ENCODE measurements at places on chromosomes 7 and 10. TPM values are rescaled to one million over a fixed set of nuclear protein-coding genes. Genes with fewer than 3 reads are reported as not detected.

Gene CALHM3
- total RNA-seq = not detected

Gene OR2A1
- total RNA-seq = not detected

Gene TRIM50
- total RNA-seq = not detected

Gene IL2RA
- 3.7 TPM for total RNA-seq

Gene TRIM74
- total RNA-seq = 0.21 TPM

Gene PANK1
- 0.52 TPM for total RNA-seq

Gene CHRM2
- under 0.01 TPM for total RNA-seq

Gene GPC2
- 2.3 TPM for total RNA-seq

Gene C7orf57
- total RNA-seq = not detected

Gene LRRC61
- total RNA-seq = 15.6 TPM

Gene KBTBD2
- total RNA-seq = 169 TPM

Gene SH2B2
- total RNA-seq = 9.2 TPM

Gene HGF
- 2.7 TPM for total RNA-seq

Gene GFRA1
- not detected for total RNA-seq

Gene SPDYE5
- total RNA-seq = not detected

Gene CYP2W1
- not detected for total RNA-seq

Data from mononuclear cell (primary cell).